Fibroblast of the aortic adventitia (primary cell): ENCODE measurements at places on chromosomes 2 and 18. TPM values are rescaled to one million over a fixed set of nuclear protein-coding genes. Genes with fewer than 3 reads are reported as not detected.

DNA sequence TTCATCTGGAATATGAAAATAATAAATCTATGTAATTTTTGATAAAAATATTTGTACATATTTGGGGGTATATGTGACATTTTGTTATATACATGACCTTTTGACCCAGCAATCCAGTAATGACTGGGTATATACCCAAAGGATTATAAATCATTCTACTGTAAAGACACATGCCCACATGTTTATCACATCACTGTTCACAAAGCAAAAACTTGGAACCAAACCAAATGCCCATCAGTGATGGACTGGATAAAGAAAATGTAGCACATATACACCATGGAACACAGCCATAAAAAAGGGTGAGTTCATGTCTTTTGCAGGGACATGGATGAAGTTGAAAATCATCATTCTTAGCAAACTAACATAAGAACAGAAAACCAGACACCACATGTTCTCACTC lies 472.1 kb upstream of the DDX18 start:
- DNase-seq = no peak

DNA sequence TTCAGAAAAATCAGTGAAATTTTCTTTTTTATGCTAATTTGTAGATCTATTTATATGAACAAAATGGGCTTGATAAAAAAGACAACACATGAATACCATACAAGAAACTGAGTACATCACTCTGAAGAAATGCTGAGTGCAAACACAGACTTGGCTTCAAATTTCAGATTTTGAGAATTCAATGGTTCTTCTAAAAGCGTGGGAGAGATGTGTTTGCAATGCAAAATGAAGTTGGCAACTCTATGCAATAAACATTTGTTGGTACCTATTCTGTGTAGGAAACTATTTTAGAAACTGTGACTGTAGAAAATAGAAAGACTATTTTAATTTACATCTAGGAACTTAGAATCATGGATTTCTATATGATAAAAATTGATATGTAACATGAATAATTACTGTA lies 1834.1 kb upstream of the CELF4 start:
- DNase-seq = no peak

DNA sequence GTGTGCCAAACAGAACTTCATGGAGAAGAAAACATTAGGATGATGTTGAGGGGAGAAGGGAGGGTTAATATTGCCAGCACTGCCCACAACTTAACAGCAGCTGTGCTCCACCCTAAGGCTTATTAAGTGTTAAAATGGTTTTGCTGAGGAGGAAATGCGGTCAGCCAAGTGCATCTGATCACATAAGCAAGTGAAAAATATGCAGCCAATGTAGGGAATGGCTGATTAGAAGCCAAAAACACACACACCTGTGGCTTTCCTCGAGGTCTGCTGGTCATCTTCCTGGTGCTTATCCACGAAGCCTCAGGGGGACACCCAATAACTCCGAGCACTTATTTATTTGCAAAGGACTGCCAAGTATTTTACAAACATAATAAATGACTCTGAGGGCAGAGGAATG lies 66.3 kb upstream of the GPR45 start:
- no peak for DNase-seq

- no peak for DNase-seq
Observed at GRCh38 chr2:118098307-118099030, 10.2 kb downstream of the INSIG2 start.

Gene GRHL1
- 1.3 TPM in 1 of 2 replicates, not detected in the other for total RNA-seq

DNA sequence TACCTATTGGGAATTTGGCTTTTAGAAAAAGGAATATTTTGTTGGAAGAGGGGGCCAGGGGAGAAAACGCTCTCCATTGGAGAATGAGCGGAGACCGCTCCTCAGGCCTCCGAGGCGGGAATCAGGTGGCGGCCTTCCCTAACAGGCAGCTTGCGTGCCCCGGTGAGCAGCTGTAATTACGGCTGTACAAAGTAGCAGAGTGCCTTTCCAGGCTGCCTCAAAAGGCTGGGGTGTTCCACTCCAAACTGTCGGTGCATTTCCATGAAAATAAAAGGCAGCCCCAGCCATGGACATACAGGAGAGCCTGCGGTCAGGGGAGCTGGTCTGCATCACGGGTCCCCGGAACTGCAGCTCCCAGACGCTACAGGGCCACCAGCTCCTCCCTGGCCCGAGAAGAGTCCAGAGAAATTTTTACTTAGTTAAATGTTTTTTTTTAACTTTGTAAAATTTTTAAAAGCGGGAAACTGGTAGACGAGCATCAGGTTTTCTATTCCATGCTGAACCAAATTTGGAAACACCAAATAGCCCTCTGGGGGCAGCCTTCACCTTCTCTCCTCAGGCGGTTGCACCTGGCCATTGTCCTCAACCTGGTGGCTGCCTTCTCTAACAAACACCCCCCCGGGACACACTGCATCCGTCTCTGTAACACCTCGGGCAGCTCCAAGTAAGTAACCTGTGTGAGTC lies 209.3 kb upstream of the SALL3 start:
- DNase-seq = no peak

DNA sequence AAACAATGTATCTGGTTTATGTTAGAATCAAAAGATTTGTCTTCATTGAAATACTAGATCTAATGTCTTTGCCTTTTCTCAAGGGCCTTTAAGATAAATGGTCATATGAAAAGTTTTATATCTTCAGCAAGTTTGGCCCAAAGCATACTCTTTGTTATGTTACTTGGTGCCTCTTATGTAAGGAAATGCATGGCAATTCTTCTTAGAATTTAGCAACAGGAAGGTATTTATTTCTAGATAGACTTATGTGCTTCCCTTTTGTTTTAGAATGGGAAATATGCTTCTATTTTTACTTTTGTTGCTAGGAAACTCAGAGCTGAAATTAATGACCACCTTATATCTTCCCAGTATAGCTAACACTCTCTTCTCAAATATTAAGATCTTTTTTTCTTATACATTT lies 117.4 kb upstream of the DLX2 start:
- DNase-seq = no peak
